ENCODE measurements at places on chromosomes 5 and 9.

- DNase-seq: no peak
Measured at GRCh38 chr5:159917994-159918393, 1.7 kb downstream of the ADRA1B start.

GRCh38 chr5:54837093-54837492, 148.3 kb downstream of the ESM1 start:
- DNase-seq: no peak

DNA sequence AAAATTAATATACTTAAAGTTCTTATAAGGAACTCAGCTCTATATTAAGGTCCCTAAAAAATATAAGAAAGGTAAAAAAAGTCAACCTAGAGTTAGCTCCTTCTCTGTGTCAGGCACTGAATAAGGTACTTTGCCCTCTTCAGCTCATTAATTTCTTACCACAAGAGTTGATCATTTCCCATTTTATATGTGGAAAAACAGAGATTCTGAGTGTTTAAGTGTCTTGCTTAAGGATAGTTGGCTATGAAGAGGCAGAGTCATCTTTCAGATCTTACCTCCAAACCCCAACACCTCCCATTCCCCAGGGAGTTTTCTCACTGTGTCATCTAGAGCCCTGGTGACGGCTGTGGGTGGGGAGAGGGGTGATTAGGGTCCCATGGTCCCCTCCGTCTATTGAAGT, 40.6 kb downstream of the INSYN2B start:
- DNase-seq: no peak

- DNase-seq: no peak
Measured at GRCh38 chr5:160378330-160378729, 7.9 kb upstream of the C1QTNF2 start.

DNA sequence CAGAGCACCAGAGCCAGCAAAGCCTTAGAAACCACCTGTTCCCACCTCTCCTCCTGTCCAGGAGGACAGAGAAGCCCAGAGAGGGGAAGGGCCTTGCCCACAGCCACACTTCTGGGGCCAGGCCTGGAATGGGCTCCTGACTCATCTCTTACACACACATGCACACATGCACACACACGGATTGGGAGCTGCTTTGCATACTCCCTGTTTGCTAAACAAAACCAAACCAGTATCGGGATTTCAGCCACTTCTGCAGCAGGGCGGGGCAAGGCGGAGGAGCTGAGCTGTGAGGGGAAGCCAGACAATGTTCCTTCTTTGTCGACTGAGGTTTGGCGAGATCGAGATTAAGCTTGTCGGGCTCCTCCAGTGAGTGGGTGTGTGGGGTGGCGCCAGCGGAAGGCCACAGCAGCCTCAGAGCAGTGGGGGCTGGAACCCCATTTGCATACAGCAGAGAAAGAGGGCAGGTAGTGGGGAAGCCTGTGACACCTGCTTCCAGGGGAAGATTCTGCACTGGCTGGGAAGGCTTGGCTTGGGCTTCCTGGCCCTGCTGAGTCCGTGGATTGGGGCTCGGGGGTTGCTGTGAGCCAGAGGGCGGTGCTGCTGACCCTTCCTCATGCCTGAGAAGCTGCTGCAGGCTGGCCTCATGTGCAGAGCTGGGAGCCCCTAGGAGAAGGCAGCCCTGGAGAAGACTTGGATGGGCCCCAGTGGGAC, 16.1 kb downstream of the GFI1B start:
- no peak for DNase-seq

DNA sequence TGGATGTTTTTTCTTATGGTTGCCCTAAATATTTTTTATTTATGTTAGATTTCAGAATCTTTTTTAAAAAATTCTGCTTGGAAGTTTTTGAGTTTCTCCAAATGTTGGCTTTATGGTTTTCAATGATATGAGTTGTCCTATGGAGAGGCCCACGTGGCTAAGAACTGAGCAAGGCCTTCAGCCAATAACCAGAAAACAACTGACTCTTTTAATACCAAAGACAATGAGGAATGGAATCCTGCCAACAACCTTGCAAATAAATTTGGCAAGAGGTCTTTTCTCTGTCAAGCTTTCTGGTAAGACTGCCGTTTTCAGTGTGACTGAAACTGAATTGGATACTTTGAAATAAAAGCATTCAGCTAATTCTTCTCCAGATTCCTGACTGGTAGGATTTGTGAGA, 1740.1 kb upstream of the WWC1 start:
- no peak for DNase-seq

- peak; percentile 95 for DNase-seq
Measured at GRCh38 chr9:113056191-113057106, at the start of gene ZFP37. Gene ZFP37, minus strand, starts transcription at chr9:113056724. Its CDS starts 36 bp downstream, at chr9:113056688.

GRCh38 chr9:98251551-98251950, 3.9 kb downstream of the TBC1D2 start:
- no peak for DNase-seq

DNA sequence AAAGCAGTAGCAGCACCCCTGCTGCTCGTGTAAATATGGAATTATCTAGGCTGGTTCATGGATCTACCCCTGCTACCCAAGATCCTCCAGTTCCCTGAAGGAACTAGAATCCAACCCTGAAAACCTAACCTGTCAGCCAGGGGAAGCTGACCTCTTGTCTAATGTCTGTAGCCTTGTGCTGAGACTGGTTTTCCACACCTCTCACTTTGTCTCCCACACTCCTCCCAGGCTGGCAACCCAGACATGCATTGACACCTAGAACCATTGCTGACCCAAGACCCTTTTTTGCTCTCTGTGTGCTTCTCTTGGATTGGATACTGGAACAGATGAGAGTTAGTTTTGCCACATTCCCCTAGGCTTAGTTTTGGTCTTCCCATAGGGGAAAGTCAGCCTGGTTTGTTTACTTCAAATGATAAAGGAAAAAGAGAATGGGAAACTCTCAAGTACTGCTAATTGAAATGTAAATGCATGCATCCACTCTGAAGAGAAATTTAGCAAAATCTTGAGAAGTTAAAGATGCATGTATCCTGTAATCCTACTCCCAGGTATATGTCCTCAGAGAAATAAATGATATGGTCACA, 36.6 kb upstream of the NR4A3 start:
- DNase-seq: no peak

- DNase-seq: no peak
Measured at GRCh38 chr9:91785447-91785842, 164.6 kb downstream of the ROR2 start.

- DNase-seq: no peak
Measured at GRCh38 chr9:109159583-109159982, 7.5 kb downstream of the FRRS1L start.

DNA sequence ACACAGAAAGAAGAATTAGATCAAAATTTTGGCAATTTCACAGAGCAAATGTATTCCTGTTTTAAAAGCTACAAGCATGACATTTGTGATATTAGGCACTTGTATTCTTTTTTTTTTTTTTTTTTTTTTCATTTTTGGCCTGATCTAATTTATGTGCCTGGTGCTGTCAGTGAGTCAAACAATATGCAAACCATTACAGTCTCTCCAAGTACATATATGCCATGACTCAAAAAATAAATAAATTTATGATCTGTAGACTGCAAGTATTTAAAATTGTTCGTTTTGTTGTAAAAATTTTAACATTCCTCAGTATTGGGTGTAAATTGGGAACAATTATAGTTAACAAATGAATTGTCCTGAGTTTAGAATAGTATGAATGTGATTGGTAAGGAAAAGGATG, 51.4 kb downstream of the CDH9 start:
- DNase-seq: no peak

- no peak for DNase-seq
Measured at GRCh38 chr5:6791031-6791430, 77.8 kb downstream of the TENT4A start.

DNA sequence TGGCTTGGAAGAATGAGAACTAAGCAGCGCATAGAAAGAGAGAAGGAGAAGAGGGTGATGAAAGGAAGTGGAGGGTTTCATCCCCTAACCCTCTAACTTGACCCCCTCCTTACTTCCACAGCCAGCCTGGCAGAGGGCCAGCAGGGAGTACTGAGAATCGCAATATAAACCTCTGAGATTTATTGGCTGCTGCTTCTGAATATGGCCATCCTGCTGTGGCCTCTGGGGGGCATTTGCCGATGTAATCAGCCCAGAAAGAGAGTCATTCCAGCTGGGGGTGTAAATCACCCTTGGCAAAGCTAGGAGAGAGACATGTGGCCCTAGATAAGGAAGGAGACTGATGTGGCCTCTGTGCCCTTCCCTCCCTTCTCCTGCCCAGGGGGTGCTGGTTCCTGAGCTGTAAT, 960 bp upstream of the GFRA3 start:
- DNase-seq: no peak

GRCh38 chr5:141618030-141618803, 583 bp downstream of the DIAPH1 start:
- DNase-seq: no peak

DNA sequence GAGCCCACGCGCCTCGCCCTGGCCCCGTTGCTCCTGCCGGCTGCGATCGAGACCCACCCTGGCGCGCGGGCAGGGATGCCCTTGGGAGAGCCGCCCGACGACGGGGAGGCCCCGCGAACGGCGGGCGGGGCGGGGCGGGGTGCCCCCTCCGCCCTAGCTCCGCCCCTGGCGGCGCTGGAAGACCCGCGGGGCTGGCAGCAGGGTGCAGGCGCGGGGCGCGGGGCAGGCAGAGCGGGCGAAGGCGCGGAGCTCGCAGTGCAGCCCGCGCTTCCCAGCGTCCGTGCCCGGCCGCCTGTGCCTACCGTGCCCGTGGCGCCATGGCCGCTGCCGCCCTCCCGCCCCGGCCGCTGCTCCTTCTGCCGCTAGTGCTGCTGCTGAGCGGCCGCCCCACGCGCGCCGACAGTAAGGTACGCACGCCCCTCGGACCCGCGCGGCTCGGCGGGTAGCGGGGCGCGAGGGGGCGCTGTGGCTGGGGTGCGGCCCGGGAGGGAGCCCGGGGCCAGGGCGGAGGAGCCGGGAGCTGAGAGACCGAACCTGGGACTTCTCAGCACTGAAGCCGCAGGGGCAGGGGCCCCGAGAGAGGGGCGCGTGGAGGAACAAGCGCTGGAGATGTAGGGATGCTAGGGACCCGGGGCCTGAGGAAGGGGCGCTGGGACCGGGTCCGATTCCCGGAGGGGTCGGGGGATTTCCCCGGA, at the start of gene OLFML2A:
Gene OLFML2A (plus strand): TSS at position 180 of the 695 bp plus-strand sequence. CDS start 138 bp downstream, at position 318.
- no peak for DNase-seq

DNA sequence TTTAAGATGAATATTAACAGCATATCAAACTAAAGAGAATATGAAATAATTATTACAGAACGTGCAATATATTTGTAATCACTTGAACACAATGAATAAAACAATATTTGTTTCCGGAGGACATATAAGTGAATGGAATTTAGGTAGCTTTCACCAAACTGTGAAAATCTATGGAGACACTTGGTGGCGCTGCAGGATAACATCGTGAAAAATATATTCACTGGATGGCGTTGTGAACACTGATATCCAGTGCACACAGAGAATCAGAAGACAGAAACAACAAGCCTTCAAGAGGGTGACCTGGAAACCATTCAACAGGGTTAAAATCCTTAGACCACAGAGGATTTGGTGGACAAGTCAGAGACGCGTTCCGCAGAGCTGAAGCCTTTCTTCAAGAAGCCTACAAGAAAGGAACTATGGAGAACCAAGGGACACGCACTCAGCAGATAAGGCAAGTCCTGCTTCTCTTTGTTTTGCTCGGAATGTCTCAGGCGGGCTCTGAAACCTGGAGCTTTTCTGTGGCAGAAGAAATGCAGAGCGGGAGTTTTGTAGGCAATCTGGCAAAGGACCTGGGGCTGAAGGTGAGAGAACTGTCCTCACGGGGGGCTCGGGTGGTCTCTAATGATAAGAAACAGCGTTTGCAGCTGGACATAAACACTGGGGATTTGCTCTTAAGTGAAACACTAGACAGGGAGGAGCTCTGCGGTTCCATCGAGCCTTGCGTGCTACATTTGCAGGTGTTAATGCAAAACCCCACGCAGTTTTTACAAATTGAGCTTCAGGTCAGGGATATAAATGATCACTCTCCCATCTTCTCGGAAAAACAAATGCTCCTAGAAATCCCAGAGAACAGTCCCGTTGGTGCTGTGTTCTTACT, at the start of gene PCDHB11:
Gene PCDHB11 (plus strand): TSS at position 269 of the 877 bp plus-strand sequence. CDS start 148 bp downstream, at position 417.
- DNase-seq: no peak

GRCh38 chr9:38208206-38208901, 139.3 kb upstream of the SHB start:
- DNase-seq: no peak

DNA sequence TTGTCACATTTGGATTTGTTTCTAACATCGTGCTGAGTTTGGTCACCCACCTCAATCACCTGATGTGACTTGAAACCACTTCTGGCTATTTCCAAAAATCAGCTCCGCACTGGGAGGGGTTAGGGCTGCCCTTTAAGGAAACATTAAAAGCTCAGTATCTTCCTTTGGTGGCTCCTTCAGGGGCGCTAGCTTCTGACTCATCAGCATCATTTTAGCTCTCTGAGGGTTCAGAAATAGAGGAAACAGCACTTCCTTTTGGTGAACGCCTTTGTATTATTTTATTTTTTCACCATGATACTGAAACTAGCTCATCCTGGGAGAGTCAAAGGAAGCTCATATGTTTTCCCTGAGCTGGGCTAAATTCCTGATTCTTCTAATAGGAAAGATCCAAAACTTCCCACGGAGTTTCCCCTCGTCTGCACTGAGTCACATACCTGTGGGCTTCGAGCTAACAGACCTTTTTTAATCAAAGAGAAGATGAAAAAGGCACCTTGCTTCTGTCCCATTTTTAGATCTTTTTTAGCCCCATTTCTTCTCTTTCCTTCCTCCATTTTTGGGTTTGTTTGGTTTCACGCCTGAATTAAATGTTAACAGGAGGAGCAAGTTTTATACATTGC, 48.2 kb downstream of the ROPN1L start:
- DNase-seq: no peak

GRCh38 chr5:152282331-152282730, 122.7 kb downstream of the NMUR2 start:
- no peak for DNase-seq

DNA sequence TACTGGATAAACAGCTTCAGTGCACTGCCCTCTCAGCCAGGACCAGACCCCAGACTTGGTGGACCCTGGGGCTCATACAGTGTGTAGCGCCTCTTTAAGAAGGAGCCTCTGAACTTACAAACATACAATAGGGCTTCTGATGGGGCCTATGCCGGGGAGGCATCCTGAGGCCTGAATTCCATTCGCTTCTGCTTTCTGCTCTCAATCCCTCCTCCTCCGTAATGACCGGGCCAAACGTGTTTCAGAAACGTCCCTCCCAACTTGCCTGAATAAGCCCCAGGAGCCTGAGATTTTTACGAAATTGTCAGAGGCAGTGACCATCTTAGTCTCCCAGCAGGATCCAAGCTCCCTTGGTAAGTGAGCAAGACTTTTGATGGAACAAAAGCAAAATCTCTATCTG, 128.1 kb upstream of the BOD1 start:
- DNase-seq: no peak

Measured in Right ventricle myocardium inferior (tissue), 1 donor.